ENCODE measurements at places on chromosomes 5 and 9. TPM values are rescaled to one million over a fixed set of nuclear protein-coding genes. Genes with fewer than 3 reads are reported as not detected.

The NKD2 gene
- total RNA-seq = not detected

The FABP6 gene
- not detected for total RNA-seq

The IL13 gene
- total RNA-seq = 0.31 TPM

The SLCO6A1 gene
- total RNA-seq = not detected

The SV2C gene
- not detected for total RNA-seq

The PCDHB6 gene
- not detected for total RNA-seq

DNA sequence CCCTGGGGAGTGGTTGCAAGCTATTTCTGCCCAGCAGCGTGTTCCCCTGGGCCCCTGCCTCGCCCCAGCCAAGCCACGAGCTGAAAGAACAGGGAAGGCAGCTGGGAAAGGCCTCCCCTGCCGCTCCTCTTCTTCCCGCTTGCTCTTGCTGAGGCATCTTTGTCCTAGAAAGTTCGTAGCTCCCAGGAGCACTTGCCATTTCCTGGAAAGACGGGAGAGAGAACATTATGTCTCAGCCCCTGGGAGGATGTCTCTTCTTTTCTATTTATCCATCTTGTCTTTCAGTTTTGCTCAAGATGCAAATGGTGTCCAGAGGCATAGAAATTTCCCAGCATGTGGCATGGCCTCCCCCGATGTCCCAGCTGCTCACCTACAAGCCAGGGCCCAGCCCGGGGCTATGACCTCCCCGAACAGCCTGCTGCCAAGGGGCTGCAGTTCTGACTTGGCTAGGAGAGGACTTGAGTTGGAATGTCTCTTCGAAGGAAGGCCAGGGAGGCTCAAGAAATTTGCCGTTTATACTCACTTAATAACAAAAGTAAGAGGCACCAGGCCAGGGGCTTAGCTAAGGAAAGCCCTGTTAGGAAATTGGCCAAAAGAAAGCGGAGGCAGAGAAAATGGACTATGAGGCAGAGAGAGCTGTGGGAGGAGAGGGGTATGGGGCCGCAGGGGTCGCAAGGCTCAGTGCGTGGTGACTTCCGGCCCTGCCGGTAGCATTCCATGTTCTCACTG lies 87.3 kb downstream of the LIFR start:
- no peak for DNase-seq

- DNase-seq = no peak
Observed at GRCh38 chr9:26026423-26027100, 348.3 kb upstream of the TUSC1 start.

DNA sequence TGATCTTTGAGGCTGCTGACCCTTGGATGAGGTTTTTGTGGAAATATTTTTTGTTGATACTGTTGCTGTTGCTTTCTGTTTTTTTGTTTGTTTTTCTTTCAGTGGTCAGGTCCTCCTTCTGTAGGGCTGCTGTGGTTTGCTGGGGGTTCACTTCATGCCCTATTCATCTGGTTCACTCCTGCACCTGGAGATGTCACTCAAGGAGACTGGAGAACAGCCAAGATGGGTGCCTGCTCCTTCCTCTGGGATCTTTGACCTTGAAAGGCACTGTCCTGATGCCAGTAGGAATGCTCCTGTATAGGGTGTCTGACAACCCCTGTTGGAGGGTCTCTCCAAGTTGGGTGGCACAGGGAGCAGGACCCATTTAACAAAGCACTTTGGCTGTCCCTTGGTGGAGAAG lies 67.0 kb upstream of the ACTBL2 start:
- DNase-seq = no peak

DNA sequence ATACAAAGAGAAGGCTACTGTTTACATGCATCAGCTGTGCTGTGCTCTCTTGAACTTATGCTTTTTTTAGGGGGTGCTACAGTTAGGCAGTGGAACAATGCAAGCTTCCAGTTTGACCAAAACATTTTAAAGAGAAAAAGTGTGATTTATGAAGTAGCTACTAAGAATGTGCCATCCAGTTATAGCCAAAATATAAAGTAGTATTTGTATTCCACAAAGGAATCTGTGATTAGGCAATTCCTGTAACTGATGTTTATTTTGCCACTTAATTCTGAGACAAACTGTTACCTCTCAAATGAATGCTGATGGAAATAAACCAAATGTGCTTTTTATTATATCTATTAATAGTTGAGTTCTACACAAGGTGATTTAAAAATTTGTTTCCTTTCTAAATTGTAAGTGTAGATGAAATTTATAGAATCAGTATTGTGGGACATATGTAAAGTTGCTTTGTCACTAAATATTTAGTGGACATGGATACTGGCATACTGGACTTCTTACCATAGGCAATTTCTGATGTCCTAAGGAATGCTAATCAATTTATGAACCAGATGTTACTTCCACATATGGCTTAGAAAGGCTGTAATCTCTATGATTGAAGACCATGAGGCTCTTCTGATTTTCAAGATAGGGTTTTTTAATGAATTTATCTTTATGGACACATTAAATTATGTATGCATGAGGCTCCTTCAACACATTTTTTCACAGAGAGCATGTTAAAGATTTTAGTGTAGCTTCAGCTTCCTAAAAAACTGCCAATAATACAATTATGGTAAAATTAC lies 410.2 kb downstream of the PRR16 start:
- DNase-seq = no peak

GRCh38 chr5:65818592-65818991 lies 96.6 kb downstream of the NLN start:
- no peak for DNase-seq

DNA sequence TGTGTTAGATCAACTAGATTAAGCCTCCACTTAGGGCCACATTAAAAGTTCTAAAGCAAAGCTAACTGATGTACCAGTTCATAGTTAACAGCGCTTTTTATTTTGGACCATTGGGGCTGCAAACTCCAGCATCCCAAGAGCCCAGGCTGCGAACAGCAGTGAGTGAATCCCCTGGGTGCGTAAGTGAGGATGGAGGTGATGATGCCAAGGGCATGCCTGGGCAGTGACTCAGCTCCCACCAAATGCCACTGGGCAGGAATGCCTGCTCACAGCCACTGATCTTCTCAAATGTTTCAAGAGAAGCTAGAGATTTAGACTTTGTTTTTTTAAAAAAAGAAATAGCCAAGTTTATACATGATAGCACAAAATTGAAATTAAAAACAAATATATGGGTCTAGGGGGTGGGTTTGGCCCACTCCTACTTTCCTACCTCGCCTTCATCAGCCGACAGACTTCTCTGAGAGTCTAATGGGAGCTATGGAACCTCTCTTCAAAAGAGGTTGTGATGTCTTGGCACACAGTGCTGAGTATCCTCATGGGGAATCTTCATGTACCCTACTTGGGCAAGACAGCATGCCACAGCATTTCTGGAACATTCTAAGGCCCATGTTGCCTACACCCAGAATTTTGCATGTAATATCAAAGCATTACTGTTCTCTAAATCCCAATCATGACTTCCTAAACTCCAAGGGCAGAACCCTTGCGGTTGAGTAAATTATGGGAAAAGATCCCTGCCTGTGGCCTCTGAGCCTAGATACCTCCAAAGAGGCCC lies 398.1 kb downstream of the EBF1 start:
- no peak for DNase-seq

- no peak for DNase-seq
Observed at GRCh38 chr9:81074221-81074620, 615.1 kb downstream of the TLE1 start.

GRCh38 chr9:36763778-36764177 lies 191.1 kb downstream of the MELK start:
- DNase-seq = no peak

GRCh38 chr9:131772940-131773339 lies 33.1 kb upstream of the RAPGEF1 start:
- DNase-seq = no peak

GRCh38 chr5:1668141-1668721 lies 131.4 kb downstream of the MRPL36 start:
- DNase-seq = no peak

GRCh38 chr9:96006296-96006879 lies 130.9 kb downstream of the ERCC6L2 start:
- DNase-seq = no peak

GRCh38 chr5:68436686-68437520 lies 221.3 kb downstream of the PIK3R1 start:
- no peak for DNase-seq

- DNase-seq = no peak
Observed at GRCh38 chr5:5585751-5586341, 163.4 kb downstream of the ICE1 start.
